Right ventricle myocardium inferior (tissue), 1 donor: ENCODE measurements at places on chromosomes 11 and 22. TPM values are rescaled to one million over a fixed set of nuclear protein-coding genes. Genes with fewer than 3 reads are reported as not detected.

- no peak for DNase-seq
Measured at GRCh38 chr22:47110817-47111443, 348.5 kb downstream of the TBC1D22A start.

DNA sequence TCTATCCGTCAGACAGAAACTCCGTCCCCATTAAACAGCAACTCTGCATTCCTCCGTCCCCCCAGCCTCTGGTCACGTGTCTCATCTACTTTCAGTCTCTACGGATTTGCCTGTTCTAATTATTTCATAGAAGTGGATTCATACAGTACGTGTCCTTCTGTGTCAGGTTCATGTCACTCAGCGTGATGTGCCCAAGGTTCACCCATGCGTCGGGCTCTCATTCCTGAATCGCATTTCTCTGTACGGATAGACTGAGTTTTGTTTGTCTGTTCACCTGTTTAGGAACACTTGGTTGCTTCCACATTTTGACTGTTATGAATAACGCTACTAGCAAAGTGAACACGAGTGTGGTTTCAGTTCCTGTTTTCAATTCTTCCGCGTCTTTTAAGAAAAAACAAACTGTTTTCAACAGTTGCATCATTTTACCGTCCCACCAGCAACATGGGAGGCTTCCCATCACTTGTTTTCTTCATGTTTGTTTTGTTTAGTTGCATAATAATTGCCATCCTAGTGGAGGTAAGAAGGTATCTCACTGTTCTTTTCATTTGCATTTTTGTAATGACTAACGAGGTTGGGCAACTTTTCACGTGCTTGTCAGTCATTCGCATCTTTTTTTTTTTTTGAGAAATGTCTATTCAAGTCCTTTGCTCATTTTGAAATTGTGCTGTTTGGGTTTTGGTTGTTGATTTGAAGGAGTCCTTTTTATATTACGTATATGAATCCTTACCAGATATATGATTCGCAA lies 8.9 kb upstream of the NLRP6 start:
- DNase-seq: no peak

DNA sequence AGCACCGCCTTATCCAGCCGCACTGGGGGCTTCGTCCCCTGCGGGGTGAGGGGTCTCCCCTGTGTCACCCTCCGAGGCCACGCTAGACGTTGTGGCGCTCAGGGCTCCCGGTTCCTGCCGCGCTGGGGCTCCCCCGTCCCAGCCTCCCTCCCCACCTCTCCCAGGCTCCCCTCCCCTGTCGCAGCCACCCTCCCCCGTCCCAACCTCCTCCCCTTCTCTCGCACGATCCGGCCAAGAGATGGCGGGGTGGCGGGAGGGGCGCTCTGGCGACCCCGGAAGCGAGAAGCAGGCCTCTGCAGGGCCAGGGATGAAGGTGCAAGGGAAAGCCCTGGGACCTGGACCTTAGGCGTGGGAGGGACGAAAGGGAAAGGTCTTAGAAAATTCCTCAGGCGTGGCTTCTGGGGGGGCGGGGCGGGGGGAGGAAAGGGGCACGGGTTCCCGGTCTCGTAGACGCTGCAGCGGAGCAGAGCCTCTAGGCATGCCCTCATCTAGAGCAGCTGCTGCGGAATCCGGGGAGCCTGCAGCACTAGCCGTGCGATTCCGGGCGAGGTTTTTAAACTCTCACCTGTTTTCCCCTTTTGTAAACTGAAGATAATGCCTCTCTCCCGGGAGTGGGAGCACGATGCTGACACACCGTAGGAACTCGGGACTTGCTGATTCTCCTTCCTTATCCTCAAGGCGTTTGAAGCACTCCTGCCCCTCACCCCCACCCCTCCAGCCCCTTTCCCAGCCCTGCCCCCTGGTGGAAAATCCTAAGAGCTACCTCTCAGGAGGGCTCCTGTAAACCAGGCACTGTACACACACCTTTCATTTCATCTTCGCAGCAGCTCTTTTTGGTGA lies 14.4 kb downstream of the KCNJ5 start:
- no peak for DNase-seq

GRCh38 chr22:40218723-40219294 lies 41.1 kb downstream of the TNRC6B start:
- no peak for DNase-seq

DNA sequence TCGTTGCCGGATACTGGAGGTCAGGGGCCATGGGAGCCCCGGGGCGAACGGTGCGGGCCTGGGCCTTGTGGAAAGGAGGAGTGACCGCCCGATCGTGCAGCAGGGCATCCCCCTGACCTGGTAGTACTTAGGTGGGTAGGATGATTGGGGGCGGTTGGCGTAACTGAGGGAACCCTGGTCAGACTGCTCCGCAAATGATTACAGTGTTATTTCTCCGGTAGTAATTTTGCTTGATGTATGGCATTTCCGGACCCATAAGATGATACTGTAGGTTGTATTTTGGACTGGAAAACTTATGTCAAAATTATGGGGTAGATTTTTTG lies 762 bp downstream of the MTMR3 start:
- no peak for DNase-seq

DNA sequence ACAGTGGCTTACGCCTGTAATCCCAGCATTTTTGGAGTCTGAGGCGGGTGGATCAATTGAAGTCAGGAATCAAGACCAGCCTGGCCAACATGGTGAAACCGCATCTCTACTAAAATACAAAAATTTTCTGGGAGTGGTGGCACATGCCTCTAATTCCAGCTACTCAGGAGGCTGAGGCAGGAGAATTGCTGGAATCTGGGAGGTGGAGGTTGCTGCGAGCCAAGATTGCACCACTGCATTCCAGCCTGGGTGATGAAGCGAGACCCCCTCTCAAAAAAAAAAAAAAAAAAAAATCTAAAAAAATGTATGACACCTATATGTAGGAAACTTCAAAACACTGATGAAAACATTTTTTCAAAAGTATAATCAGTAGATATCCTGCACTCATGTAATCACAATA lies 242.7 kb upstream of the CHORDC1 start:
- DNase-seq: no peak

DNA sequence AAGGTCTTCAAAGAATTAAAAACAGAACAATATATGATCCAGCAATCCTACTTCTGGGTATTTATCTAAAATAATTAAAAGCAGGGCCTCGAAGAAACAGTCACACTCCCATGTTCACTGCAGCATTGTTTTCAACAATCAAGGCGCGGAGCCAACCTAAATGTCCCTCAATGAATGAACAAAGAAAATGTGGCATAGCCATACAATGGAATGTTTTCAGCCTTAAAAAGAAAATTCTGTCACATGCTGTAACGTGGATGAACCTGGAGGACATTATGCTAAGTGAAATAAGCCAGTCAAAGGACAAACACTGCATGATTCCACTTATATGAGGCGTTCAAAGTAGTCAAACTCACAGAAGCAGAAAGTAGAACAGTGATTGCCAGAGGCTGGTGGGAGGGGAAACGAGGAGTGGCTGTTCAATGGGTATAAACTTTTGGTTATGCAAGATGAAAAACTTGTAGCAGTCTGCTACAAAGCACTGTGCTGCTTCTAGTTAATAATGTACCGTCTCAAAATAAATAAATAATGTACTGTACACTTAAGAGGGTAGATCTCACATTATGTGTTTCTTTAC lies 41.2 kb downstream of the SNX19 start:
- DNase-seq: no peak

GRCh38 chr11:2580571-2581001 lies 119.2 kb downstream of the KCNQ1OT1 start:
- DNase-seq: peak; percentile 48

Gene LAMTOR1
- total RNA-seq: 80.3 TPM

Gene NECTIN1
- 20.0 TPM for total RNA-seq

Gene TP53AIP1
- not detected for total RNA-seq
